ENCODE measurements at places on chromosomes 7 and 10.

DNA sequence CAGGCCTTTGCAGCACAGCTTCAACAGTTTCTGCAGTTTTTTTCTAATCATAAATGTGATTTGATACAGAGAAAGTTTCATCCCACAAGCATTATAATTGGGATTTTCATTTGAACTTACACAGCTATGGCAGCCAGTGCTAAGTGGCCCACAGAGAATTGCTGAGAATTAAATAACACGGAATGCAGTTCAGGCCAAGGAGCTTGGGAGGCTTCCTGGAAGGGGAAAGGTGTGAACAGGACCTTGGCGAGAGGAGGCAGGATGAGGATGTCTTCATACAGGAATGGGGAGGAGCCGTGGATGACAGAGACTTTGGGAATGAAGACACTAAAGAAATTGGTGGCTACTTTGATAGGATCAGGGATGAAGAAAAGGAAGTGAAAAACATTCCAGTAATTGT lies 95.3 kb downstream of the ZNF22 start:
- DNase-seq: no peak

DNA sequence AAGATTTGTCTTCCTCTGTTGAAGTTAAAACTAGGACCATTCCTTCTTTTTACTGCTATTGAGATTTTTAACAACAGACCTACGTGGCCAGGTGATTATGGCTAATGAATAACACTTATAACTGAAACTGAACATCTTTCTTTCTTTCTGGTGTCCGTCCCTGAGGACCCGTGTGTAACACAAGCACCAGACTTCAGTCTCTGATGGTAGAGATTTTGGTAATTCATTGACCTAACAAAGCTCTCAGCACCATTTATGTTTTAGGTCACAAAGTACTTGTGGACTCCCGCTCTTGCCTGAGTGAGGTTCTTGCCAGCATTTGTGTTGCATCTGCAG lies 40.4 kb upstream of the TMEM229A start:
- DNase-seq: no peak

DNA sequence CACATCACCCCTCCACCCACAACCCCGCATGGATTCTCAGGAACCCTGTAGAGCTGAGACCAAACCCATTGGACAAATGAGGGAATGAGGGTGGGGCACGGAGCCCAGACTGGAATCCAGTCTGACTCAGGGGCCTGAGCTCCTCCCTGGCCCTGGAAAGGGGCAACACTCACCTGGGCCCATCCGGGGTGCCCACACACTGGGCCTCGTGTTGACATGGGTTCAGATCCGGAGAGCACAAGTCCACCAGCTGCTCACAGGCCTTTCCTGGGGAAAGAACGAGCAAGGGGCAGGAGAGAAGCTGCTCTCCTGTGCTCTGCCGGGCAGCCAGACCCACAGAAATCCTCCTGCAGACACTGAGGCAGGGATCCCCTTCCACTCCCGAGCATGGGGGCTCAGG lies 172.2 kb downstream of the SLIT1 start:
- no peak for DNase-seq

GRCh38 chr10:44386546-44387052 lies 1.7 kb upstream of the CXCL12 start:
- DNase-seq: peak; percentile 76

DNA sequence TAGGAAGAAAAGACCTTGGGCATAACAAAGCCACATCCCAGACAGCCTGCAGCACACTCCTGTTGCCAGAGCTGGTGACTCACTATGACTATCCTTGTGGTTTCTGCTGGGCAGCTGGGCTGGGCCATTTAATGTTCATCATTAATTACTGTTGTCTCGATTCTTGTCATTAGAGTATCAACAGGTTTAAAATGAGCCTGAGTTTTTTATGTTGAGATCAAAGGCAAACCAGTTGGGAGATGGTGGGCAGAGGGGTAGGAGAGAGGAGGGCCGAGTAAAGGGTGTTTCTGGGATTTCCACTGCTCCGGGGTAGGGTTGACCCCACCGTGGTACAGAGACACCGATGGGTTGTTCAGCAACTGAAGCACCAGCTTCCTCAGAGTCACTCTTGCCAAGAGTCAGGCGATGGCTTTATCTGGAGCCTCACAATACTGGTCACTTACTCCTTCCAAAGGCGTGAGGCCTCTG lies 128.7 kb upstream of the LYZL1 start:
- no peak for DNase-seq

DNA sequence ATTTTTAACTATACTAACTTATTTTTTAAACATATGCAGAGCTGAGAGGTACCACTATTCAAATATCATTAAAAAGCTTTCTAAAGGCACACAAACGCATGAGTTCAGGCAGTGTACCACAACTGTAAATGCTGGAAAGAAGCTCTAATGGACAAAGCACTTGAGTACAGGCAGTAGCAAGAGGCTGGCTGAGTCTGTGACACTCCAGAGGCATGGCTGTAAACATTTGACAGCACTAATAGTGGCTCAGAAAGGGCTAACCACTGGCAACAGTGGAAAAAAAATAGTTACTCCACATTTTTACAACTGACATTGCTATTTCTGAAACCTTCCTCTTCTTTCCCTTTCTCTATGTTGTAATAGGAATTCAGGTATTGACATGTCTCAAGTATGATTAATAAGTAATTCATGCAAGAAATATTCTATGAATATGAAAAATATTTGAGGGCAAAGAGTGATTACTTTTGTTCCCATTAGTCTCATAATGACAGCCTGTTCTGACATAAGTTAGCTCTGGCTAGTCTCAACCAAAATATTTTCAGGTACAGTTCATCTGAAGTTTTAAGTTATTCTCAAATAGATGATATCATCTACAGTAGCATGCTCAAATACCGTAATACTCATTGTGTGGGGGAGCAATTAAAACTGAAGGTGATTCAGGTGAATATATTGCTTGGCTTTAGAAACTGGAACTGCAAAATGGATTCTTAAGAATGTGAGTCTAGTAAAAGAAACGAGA lies 324.0 kb upstream of the POT1 start:
- DNase-seq: no peak

DNA sequence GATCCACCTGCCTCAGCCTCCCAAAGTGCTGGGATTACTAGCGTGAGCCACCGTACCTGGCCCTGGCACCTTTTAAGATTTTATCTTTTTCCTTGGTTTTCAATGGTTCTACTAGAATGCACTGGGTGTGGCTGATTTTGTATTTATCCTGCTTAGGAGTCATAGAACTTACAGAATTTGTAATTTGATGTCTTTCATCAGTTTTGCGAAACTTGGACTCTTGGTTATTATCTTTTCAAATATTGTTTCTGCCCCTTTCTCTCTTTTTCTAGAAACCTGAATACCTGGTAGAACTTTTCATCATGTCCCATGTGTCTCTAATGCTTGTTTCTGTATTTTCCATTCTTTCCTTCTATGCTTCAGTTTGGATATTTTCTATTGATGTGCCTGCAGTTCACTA lies 2.8 kb upstream of the NUB1 start:
- DNase-seq: no peak

- DNase-seq: no peak
These were observed 10.7 kb upstream of the RNF32 start for GRCh38 chr7:156629873-156630272.

DNA sequence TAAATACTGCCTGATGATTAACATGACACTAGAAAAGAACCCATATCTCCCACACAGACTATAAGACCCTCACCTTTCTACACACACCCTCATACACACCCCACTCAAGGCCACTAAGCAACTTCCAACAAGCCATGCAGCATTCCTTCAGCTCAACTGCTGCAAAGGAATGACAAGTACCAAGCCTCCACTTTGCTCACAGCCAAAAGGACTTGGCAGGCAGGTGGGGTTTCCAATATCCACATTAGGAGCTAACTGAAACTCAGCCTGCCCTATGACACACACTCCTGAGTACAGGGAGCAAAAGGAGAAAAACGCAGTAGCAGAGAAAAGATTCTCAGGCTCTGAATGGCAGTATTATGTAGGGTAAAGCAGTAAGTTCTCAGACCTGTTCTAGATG lies 13.4 kb downstream of the USP54 start:
- DNase-seq: peak; percentile 58

DNA sequence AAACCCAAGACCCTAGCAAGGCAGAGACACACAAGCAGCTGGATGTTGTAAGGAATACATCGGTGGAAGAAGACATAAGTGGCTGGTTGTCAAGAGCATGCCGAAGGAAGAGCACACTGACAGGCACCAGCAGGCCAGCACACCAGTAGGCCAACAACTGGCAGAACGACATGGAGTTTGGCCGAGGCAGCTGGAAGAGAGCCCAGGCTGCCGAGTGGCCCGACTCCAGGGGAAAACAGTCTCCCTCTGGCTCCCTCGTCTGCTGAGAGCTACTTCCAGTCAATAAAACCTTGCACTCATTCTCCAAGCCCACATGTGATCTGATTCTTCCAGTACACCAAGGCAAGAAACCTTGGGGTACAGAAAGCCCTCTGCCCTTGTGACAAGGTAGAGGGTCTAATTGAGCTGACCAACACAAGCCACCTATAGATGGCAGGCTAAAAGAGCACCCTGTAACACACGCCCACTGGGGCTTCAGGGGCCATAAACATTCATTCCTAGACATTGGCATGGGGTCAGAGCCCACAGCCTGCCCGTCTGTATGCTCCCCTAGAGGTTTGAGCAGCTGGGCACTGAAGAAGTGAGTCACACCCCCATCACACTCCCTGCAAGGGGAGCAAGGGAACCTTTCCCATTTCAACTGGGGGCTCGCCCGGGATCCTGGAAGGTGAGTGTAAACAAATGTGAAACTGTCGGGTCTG lies 14.7 kb upstream of the TNS3 start:
- DNase-seq: no peak

Measured in muscle of arm (tissue), 14 donors.